ENCODE measurements at places on chromosomes 11 and 22.

GRCh38 chr11:14969901-14970323 is 2.2 kb downstream of the CALCA start:
- no peak for DNase-seq

DNA sequence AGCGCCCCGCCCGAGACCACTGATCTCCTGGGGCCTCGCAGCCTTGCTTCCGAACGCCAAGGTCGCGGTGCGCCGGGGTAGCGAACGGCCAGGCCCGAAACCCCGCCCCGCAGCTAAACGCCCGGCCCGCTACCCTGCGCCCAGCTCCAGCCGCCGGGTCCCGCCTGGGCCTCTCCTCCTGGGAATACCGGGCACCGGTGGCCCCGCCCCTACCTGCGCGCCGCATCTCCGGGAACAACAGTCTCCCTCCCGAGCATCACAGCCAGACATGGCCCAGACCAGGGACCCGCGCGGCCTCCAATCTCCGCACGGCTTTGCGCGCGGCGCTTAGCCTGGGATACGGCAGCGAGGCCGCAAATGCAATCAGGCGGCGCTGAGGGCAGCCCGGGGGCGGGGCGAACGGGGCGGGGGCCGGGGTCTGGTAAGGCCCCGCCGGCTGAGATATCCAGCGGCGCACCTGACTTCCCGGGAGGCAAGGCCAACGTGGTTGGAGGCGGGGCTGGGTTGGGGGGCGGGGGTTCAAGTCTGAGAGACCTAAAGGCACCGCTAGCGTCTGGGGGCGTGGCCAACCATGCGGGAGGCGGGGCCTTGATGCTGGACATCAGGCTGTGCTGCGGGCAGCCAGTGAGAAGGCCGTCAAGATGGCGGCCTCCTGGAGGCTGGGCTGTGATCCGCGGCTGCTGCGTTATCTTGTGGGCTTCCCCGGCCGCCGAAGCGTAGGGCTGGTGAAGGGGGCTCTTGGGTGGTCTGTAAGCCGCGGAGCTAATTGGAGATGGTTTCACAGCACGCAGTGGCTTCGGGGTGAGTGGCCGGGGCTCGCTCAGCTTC is at the start of the genes APIP and PDHX:
TSS of gene APIP (minus strand) at position 365 of the 828 bp plus-strand sequence. CDS start at position 270, 95 bp downstream.
TSS of gene PDHX (plus strand) at position 604 of the 828 bp plus-strand sequence. CDS start at position 642, 38 bp downstream.
- peak; percentile 98 for DNase-seq

DNA sequence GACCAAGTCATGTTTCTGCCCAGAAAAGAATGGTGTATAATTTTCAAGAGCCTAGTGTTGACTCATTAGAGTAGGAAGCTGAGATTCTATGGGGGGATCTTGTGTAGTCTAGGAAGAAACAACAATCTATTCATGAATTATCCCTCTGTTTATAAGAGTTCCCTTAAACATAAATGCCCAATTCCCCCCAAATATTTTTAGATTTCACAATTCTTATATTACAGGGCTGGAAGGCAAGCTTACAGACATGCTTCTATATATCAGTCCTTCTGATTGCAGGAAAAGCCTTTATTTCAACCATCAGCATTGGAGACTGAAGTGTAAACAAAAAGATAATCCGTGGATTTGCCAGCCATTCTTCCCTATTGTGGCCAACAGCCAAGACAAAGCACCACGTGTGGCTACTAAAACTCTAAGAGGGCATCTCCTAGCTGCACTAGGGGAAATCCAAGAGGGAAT is 71.4 kb downstream of the NAT10 start:
- no peak for DNase-seq

- DNase-seq = no peak
These were observed 387.5 kb downstream of the KCNA4 start for GRCh38 chr11:29629286-29629685.

DNA sequence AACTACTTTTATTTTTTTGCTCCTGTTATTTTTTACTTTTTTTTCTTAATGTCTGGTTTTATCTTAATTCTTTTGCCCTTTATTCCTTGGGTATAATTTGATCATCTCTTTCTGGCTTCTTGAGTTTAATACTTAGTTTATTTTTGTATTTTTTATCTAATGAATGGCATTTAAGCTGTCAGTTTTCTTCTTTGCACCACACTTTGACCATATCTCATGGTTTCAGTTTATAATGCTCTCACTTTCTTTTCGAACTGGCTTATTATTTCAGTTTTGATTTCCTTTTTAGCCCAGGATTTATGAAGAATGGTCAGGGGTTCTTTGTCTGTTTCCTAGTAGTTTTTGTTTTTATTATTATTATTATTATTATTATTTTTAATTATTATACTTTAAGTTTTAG is 48.3 kb downstream of the QSER1 start:
- no peak for DNase-seq

DNA sequence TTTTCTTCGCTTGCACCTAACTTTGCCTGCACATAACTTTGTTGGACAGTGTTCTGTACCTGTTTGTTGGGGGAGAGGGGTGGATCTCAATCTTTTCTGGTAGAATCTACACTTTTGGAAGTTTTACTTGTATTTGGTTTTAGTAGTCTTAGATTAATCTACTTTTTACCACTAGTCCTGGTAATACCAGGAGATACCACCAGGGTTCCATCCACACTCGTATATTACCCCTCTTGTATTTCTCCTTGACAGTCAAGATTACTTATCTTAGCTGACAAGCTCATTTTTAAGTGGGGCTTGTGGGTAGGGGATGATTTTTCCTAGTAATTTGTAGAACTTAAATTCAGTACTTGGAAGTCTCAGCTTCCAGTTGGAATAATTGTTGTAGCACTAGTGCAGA is 37.3 kb upstream of the TECTA start:
- DNase-seq = no peak

- DNase-seq = no peak
These were observed 22.7 kb upstream of the OR4B1 start for GRCh38 chr11:48193876-48194275.

DNA sequence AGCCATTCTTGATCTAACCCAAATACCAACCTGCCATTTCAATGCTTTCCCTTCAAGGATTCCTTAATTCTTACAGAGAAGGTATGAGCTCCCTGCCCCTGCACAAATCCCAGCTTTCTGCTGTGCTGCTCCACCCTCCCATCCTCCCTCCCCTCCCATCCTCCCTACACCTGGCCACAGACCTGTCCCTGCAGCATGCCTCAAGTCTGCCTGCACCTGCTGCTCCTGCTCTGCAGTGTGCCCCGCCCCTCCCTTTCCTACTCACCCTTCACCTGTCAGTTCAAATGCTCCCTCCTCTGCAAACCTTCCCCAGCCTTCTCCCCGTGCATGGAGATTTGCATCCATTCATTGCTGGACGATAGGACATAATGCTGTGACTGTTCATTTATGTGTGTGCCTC is 139.9 kb upstream of the NARS2 start:
- DNase-seq = no peak

GRCh38 chr11:94658386-94658785 is 91.2 kb downstream of the PIWIL4 start:
- no peak for DNase-seq

GRCh38 chr22:44281768-44282637 is 30.7 kb downstream of the SHISAL1 start:
- no peak for DNase-seq

DNA sequence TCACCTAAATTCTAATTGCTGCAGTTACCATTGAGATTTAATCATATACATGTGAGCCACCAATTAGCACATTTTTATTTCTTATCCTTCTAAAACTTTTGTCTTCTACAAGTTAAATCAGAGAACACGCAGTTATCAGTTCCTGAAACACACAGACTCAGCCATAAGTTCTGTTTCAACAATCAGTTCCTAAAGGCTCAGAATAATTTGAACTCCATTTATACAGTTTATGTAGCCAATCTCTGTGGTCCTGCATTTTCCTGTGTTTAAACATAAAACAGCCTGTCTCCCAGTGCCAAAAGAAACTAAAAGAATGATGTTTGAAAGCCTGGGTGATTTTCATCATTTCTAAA is 2.9 kb downstream of the PLAAT3 start:
- DNase-seq = no peak

DNA sequence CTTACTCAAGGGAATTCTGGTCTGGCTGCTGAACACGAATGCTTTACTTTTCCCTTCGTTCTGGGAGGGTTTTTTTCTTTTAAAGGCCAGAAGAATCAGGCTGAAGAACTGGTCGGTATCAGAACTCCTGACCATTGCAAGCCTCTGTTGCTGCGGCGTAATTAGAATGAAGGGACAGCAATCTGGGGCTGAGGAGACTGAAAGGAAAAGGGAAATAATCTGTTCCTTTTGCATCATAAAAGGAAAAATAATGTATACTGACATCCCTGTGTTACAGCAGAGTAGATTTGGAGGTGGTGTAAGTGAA is 670 bp downstream of the SC5D start:
- no peak for DNase-seq

GRCh38 chr11:118536726-118537125 is 5.7 kb downstream of the TMEM25 start:
- no peak for DNase-seq

- no peak for DNase-seq
These were observed 102.2 kb upstream of the NNMT start for GRCh38 chr11:114193730-114194679.

DNA sequence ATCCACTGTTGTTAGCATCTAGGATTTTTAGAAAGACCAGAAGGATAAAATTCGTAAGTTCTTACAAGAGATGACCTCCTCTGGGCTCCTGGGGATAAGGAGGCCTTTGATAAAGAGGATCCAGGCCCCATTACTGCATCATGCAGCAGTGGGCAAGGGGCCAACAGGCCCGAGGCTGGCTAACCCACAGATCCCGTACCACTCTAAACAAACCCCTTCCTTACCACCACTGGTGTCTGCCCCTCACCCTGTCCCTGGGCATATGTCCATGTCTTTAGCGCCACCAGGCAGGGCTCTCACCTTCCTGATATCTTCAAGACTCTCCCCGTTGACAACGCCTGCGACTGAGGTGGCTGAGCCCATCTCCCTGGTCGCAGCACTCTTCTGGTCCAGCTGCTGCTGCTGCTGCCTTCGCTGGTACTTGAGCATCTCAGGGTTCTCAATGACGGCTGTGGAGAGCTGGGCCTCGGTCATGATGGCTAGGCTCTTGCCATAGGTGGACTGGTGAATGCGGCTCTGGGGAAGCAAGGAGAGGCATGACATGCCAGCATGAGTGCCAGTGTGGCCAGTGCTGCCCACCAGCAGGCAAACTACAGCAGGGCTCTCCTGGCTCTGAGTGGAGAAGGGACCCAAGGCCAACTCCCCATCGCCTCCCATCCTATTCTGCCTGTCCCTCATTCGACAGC is 46.2 kb downstream of the HIRA start:
- no peak for DNase-seq

- peak; percentile 9 for DNase-seq
These were observed 71.8 kb upstream of the PITPNB start for GRCh38 chr22:27990879-27991278.

GRCh38 chr22:30574095-30574981 is at the start of gene GAL3ST1:
Gene GAL3ST1, minus strand, starts transcription at chr22:30574665. Its CDS starts 17,273 bp downstream, at chr22:30557392.
- DNase-seq = no peak

- DNase-seq = no peak
These were observed 8.6 kb downstream of the ARAP1 start for GRCh38 chr11:72743321-72744221.

DNA sequence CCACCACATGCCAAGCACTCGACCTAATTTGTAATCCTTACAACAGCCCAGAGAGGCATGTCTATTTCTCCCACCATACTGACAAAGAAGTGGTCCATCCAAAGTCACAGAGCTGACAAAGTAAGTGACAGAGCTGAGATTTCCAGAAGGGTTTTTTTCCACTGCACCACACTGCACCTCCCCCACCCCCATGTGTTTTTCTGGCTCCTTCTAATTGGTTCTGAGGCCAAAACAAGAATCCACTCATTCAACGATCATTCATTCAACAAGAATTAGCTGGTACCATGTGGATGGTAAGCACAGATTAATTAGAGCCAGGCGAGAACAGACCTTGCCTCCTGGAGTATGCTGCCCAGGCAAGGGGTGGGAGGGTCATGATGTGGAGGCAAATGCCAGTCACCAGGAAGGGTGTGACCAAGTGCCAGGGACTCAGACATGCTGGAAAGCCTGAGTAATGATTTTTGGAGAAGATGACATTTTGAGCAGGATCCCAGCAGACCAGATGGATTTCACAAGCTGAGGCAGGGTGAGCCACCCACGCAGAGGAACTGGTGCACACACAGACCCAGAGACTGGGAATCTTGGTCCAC is 14.9 kb upstream of the PRG2 start:
- DNase-seq = no peak

DNA sequence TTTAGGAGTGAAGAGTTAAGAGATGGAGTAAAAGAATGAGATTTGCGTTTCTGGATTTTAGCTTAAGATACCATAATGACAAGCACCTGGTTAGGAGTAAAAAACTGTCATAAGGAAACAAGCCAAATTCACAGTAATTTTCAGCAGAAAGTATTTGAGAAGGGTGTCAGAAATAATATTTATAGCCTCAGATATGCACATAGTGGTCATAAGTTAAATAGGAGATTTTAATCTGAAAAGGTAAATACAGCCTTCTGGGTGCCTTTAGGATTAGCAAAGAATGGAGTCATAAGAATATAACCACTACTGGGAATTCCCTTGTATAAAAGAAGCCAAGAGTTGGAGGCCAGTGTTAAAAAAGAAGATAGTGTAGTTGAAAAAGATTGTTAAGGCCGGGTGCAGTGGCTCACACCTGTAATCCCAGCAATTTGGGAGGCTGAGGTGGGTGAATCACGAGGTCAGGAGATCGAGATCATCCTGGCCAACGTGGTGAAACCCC is 160.1 kb downstream of the SWAP70 start:
- DNase-seq = no peak

GRCh38 chr11:65625628-65626342 is 10.2 kb downstream of the PCNX3 start:
- DNase-seq = no peak

DNA sequence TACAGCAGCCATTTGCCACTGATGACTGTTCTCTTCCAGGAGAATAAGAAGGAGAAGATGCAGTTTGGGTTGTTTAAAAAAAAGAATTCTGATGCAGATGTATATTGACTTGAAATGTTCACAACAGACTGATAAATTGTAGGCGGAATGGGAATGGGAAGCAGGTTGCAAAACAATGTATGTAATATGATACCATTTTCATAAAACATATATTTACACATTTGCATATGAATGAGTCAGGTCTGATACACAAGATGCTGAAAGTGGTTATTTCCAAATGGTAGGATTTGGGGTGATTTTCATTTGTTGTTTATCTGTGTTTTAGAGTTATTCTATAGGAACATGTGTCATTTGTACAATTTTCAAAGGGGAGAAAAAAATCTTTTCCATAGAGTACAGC is 9.0 kb upstream of the RCN1 start:
- no peak for DNase-seq

- no peak for DNase-seq
These were observed 636.0 kb downstream of the TBC1D22A start for GRCh38 chr22:47398491-47398890.

GRCh38 chr11:69635804-69636511 is 5.0 kb upstream of the CCND1 start:
- no peak for DNase-seq

DNA sequence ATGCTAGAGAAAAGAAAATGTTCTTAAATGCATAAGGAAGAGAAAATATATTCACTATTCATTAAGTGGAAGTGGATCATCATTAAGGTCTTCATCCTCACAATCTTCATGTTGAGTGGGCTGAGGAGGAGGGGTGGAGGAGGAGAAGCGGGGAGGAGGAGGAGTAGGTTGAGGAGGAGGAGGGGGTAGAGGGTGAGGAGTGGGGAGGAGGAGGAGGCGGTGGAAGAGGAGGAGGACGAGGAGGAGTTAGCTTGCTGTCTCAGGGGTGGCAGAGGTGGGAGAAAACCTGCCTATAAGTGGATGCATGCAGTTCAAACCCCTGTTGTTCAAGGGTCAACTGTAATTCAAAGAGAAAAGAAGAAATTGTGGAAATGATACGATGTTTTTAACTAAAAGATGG is 71.6 kb downstream of the MYEOV start:
- no peak for DNase-seq
